ENCODE measurements at places on chromosomes 3 and 15.
A peak's percentile ranks its signal among the peaks of the same experiment; 100 is the strongest.

GRCh38 chr3:3589715-3590130, 209.5 kb upstream of the LRRN1 start:
- DNase-seq, result no peak

GRCh38 chr3:72278349-72279067, 493.6 kb upstream of the PROK2 start:
- no peak for DNase-seq

DNA sequence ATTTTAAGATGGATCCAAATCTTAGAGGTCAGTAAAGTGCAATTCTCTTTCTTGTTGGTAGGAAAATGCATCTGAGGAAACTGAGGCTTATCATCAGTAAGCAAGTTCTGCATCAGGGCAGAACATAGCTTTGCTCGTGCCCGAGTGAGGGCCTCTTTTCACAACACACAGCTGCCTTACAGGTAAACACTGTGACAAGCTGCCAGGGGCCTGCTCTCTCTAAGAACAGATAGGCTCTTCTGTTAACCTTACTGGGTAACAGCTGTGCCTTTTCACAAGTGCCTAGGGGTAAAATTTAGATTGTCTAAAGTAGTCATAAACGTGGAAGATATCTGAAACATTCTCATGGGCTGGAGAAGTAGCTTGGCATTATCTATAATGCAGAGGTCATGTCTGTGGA, 118.1 kb downstream of the C3orf38 start:
- DNase-seq, result no peak

GRCh38 chr15:74540161-74540760, 759 bp upstream of the ARID3B start:
- no peak for DNase-seq

DNA sequence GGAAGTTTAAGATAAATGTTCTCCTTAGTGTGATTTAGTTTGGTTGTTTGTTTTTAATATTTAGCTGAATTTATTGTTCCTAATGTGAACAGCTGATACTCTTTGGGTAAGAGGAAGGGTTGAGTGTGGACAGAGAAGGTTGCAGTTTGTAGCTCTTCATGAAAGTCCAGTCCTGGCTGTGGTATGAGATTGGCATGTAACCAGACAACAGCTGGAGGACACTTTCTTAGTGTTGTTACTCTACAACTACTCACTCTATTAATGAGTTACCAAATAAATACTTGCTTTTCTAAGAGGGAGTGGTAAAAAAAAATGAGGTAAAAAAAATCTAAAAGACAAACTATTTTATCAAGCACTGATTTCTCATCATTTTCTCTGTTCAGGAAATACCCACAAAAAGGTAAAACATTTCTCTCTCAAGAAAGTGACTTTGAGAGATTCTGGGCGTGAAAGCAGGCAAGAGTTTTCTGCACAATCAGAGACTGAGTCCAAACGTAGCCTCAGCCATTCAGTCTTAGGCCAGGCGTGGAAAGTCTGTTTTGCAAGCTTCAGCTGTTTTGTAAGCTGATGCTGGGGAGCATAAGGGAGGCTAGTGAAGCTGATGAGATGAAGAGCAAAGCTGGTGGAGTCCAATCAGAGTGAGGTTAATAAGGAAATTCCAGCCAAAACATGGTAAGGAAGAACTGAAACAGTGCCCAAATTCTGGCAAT, 138.5 kb upstream of the ARPP21 start:
- no peak for DNase-seq

- DNase-seq, result no peak
Measured at GRCh38 chr3:4807381-4808280, 171.6 kb upstream of the BHLHE40 start.

DNA sequence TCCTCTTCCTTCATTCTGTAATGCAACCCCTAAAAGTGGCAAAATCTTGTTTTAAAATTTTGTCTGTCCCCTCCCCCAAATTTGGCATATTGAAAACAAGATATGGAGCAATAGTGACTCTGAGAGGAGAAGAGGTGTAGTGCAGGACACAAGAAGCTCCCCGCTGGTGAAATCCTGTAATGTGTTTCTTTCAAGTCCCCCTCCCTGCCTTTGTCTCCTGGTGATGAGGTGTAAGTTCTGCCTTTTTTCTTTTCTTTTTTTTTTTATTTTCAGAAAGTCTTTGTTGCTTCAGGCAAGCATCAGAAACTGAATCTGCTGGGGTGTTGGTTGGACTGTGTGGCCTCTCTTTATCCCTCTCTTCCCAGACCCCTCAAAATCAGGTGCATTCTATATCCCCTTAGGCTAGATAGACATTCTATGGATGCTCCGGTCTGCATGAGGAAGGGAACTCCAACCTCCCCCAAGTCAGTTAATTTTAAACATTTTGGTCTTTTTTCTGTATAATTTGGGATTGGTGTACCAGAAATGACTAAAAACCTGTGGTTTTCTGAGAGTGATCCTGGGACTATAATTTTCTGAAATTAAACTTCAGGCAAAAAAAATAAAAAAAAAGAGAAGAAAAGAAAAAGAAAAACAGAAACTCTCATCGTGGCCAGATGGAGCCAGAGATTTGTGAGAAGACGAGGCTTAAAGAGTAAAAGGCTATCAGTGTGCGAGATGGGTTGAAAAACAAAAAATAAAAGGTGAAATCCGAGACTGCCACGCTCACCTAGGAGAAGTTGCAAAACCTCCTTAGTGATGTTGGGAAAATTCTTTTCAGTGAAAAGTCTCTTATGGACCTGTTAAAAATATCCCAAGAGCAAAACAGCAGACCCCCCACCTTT, 21.4 kb downstream of the ACKR2 start:
- peak; percentile 28 for DNase-seq

- no peak for DNase-seq
Measured at GRCh38 chr3:122535964-122536631, 21.4 kb upstream of the KPNA1 start.

- DNase-seq, result no peak
Measured at GRCh38 chr15:63506537-63507035, 2.2 kb downstream of the USP3 start.

DNA sequence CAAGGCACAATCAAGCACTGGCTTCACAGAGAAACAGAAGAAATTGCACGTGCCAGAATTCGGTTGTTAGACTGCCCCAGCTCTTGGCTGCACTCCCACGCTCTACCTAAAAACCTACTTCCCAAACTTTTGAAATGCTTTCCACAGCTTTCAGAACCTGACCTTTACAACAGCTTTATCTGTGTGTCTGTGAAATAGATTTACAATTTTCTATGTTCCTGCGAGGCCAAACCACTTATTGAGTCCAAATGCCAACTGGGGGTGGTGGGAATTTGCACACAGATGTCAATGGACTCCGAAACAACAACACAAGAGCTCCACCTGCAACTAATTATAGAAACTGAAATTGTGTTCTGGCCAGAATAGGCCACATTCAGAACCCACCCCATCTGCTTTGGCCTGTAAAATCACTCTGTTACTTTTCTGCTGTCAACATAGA, 44.6 kb downstream of the ERC2 start:
- DNase-seq, result no peak

- DNase-seq, result no peak
Measured at GRCh38 chr3:173255555-173255954, 114.5 kb upstream of the SPATA16 start.

DNA sequence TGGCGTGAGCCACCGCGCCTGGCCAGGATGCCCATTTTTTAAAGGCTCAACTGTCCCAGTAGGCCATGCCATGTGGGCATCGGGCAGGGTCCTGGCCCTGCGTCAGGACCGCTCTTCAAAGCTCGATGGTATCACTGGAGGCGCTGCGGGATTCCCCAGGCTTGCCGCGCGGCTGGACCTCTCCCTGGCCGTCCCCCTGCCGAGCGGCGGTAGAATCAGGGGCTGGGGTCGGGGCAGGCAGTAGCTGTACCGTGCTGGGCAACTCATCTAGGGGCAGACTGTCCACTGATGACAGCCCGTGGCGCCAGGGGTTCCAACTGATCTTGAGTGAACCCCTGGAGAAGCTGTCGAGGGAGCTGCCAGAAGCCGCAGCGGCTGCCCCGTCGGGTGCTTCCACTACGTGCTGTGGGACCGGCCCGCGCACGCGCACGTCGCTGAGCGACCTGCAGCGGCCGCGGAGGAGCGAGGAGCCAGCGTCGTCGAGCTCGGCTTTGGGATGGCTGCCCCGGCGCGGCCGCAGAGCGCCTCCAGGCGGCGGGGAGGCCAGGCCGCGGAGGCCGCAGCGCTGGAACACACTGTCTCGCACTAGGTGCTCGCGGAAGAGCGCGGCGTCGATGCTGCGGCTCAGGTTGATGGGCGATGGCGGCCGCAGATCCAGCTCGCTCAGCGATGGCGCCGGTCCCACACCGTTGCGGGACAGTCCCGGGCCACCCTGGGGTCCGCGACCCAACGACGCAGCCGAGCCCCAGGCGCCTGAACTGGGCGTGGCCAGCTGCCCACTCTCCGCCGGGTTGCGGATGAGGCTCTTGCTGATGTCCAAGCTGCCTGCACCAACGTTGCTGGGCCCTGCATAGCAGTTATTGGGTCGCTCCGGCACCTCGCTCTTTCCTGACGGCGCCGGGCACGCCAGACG, 5.8 kb downstream of the PRRT3 start:
- DNase-seq, result peak; percentile 20

- DNase-seq, result no peak
Measured at GRCh38 chr3:53890726-53891475, 758 bp downstream of the SELENOK start.

DNA sequence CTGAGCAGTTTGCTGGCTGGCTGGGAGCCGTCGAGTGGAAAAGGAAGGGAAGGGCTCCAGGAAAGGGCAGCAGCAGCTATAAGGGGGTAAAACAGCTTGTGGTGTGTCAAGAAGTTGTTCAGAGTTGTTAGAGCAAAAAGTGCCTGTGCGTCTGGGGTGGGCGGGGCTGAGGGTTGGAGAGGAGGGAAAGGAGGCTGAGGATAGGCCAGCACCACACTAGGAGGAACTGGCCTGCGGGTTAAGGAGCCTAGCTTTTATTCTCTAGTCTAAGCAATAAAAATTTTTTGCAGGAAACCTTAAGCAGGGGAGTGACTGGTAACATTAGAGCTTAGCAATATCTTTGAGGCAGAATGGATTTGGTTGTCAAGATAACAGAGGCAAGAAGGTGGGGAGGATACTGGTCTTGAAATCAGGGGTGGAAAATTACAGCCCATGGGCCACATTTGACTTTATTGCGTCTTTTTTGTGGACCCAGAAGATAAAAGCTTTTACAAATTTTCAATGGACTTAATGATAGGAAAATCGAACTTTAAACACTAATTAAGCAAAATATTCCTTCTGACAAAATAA, 134.5 kb upstream of the AADACL2 start:
- DNase-seq, result no peak

DNA sequence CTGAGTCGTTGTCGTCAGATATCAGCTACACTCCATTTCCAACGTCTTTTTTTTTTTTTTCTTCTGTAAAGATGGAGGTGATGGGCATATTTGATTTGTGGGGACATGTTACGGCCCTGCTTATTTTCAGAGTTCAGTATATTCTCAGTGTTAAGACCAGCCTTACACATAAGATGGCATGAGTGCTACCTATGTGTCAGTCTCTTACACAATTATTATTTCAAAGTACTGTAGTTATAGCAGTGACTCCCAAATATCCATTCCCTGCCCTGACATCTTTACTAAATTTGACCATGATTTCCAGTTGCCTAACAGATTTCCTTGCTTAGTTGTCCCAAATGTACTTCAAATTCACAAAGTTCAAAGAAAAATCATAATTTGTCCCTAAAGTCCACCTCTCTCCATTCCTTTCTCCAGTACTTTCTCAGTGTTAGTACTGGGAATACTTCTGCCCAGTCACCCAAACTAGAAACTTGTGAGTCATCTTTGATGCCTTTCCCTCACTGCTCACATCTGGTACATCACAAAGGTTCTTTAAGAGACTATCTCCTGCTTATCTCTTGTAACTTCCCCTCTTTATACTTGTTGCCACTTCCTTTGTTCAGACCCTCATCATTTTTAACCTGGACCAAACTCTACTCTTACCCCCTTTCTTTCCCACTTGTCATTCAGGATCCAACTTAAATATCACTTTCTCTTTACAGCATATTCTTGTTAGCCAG, 67.0 kb downstream of the ZNF609 start:
- DNase-seq, result no peak

DNA sequence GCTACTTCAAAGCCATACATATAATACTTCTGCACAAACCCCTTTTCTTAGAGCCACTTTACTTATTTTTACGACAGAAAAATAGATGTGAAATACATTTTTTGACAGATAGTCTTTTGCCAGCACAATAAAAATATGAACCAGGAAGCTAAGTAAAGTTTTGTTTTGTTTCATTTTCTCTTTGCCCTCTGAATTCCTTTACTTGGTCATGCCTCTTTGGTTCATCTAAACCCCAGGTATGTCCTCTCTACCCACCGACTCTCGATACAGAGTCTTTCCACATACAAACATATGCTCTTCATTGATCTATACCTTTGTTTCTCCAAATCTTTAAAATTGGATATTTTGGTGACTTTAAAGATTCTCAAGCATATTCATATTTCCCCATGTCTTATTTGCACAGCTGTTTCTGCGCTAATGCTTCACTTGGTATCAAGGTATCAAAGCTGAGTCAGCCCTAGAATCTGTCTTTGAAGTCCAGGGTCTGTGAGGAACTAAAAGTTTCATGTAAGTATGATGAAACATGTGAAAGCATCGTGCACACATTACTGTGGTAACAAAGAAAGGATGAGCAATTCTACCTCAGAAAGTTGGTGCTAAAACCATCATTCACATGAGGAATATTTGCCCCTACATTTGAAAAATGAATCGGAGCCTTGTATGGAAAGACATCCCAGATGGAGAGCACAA, 845.4 kb downstream of the NAALADL2 start:
- DNase-seq, result no peak

DNA sequence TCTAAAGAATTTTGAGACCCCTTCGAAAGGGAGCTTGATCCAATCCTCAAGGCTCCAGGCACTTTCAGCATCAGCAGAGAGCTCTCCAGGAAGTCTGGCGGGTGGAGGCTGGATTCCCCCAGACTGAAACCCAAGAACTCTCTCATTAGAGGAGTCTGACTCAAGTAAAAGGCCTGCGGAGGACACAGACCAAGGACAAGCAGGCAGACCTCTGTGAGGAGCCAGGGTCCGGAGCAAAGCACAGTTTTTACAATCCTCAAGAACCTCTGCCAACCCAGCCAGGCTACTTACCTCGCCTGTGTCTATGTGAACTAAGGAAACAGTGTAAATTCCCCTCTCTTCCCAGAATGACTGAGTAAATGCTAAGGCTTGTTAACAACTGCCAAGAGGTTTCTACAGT, 86.2 kb downstream of the FBN1 start:
- DNase-seq, result no peak

GRCh38 chr15:70322051-70322668, 224.4 kb upstream of the TLE3 start:
- no peak for DNase-seq

DNA sequence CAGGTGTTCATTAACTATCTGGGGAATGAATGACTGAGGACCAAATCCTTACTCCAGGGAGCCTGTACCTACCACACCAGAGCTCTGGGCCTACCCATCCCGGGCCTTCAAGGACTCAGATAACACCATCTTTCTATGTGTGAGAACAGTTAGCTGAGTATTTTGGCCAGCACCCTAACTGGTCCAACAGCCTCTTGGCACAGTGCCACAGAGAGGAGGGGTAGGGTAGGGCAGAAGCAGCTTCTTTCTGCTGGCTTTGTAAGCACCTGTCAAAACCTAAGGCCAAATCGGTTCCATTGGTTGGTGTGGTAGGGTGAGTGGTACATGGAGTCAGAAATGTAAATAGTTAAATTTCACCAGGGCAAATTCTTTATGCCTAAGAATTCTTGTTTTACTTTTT, 26.7 kb downstream of the ISL2 start:
- DNase-seq, result no peak
